NCI-H1048 (cell line): ENCODE measurements at places on chromosomes 2 and 18.

DNA sequence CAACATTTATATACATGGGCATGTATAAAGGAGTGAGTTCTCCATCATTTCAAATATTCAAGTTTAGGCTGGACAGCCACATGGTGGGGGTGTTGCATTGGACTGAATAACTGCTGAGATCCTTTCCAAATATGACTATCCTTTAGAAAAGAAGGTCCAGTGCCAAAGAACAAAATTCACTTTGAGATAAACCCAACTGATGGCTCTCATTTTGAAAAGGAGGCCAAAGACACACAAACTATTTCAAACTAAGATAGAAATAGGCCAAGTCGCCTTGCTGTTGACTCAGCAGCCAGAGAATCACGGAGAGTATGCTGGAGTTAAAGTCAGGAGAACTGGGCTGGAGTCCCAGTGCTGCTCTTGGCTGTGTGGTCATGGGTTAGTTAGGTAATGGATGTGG, 204.5 kb upstream of the LRATD1 start:
- DNase-seq, result no peak

DNA sequence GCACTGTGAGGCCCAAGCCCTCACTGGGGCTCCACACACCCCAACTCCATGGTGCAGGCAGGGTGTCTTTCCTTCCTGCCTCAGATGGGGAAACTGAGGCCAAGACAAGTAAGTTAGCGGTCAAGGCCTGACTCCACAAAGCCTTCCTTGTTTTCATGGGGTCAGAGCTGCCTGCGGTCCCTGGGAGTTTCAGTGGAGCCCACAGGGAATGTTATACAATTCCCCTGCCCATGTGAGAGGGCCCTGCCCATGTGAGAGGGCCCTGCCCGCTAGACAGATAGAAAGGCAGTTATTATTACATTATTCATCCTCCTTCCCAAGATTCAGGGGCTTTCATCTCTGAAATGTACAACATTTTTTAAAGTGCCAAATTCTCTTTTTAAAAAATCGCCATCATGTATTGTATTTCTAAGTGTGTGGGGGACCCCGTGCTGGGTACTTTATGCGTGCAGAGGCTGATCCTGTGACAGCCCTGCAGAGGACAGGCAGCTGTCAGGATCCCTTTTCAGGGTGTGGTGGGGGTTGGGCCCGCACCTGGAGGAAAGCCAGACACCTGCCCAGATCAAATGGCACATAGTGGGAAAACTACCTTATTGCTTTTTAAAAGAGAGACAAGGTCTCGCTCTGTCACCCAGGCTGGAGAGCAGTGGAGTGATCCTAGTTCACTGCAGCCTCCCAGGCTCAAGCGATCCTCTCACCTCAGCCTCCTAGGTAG, 23.4 kb downstream of the FBLN7 start:
- DNase-seq, result no peak

- no peak for DNase-seq
Observed at GRCh38 chr2:219482674-219483405, 15.9 kb upstream of the GMPPA start.

- DNase-seq, result no peak
Observed at GRCh38 chr2:381181-381580, 93.3 kb upstream of the ALKAL2 start.

DNA sequence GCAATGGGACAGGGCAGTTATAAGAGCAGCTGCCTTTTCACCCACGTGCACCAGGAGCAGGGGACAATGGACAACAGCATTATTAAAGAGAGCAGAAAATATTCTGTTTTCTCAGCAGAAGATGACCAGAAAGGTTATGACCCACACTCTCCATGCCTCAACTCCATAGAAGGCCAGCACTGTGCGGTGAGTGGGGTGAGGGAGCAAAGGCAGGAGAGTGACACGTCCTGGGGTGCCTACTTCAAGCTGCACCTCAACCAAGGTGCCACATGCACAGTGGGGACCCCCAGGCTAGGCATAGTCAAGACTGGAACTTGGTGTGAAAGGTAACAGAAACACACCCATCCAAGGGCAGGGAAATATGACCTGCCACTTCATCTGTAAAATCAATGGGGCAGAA, 50.4 kb downstream of the POLR1A start:
- no peak for DNase-seq

DNA sequence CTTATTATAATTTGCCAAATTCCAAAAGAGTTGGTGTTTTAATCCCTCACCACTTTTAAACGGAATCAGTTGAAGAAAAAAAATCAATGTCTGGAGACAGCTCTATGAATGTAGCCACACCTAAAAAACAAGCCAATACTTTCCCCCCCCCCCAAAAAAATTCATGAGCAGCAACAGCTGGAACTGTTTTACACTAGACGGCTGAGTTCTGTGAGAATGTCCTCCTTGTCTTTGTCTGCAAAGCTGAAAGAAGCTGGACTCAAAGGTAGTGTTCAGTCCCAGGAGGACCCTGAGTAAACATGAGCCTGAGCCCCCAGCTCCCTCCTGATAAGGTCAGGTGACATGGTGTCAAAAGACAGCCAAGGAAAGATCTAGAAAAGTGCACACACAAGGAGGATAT, 68.2 kb downstream of the ZNF521 start:
- DNase-seq, result no peak

- DNase-seq, result no peak
Observed at GRCh38 chr2:231708773-231709635, 679 bp downstream of the PTMA start.
